Naive thymus-derived CD8-positive, alpha-beta T cell (primary cell): ENCODE measurements at places on chromosomes 12 and 14.

- DNase-seq = peak; percentile 18
These were observed 23.9 kb downstream of the DIO3 start for GRCh38 chr14:101585211-101585610.

- DNase-seq = peak; percentile 34
These were observed 215.7 kb upstream of the CRY1 start for GRCh38 chr12:107309020-107309419.

DNA sequence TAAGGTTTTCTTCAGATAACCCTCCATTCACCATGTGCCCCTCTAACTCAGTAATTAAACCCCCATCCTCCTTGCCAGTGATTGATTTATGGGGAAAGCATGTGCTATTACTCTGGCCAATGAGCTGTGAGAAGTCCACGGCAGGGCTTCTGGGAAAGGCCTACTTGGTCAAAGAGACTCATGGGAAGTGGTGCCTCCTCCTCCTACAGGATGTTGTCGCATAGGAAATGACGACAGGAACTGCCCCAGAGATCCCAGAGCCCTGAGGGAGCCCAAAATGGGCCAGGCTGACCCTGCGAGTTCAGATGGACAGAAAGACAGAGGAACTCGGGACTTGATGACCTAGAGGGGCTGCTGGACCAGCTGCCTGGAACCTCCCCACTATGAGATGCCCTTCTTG lies 938.1 kb upstream of the TMEM132C start:
- DNase-seq = no peak

DNA sequence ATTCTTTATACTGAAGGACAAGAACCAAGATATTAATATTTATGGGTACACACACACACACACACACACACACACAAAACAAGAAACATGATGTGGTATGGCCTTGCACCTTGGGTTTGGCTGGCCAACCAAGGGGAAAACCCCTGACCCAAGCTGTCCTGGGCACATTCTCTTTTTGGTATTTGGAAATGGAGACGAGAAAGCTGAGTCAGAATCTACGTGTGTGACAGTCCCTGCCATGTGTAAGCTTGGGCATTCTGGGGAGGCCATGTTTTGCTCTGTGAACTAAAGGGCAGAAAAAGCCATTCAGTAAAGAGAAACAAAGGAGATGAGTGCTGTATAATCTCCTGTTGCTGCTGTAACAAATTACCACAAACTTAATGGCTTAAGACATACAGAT lies 35.6 kb downstream of the PTGER2 start:
- no peak for DNase-seq

GRCh38 chr12:49228653-49229052 lies 36.2 kb upstream of the TUBA1C start:
- DNase-seq = no peak

DNA sequence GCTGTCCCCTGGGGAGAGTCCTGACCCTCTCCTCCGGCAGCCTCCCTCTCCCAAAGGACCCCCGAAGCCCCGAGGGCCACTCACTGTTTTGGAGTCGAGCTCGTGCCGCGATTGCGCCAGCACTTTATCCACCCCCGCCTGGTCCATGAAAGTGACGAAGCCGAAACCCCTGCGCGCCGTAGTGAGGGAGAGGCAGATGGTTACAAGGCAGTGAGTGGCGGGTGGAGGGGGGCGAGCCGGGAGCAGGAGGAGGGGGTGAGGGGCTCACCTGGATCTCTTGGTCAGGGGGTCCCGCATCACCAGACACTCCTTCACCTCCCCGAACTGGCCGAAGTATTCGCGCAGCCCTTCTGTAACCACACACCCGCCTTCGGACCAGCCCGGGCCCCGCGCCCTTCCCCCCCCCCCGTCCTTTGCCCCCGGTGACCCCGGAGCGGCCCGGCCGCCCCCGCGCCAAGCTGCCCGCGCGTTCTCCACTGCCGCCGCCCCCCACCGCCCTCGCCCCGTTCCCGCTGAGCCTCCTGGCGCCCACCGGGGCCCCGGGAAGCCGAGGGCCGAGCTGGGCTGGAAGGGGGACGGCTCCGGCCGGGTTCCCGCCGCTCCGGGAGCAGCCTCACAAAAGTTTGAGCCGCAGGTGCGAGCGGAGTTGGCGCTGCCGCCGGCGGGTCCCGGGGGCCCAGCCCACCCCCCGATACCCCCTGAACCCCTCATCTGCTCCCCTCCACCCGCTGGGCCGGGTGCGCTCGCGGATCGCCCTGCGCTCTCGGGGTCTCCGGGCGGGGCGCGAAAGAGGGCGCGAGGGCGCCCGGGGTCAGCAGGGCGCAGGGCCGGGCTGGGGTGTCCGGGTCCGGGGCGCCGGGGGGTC lies 808 bp downstream of the MSI1 start:
- DNase-seq = no peak

- DNase-seq = no peak
These were observed 4.0 kb upstream of the C1R start for GRCh38 chr12:7096006-7096932.

DNA sequence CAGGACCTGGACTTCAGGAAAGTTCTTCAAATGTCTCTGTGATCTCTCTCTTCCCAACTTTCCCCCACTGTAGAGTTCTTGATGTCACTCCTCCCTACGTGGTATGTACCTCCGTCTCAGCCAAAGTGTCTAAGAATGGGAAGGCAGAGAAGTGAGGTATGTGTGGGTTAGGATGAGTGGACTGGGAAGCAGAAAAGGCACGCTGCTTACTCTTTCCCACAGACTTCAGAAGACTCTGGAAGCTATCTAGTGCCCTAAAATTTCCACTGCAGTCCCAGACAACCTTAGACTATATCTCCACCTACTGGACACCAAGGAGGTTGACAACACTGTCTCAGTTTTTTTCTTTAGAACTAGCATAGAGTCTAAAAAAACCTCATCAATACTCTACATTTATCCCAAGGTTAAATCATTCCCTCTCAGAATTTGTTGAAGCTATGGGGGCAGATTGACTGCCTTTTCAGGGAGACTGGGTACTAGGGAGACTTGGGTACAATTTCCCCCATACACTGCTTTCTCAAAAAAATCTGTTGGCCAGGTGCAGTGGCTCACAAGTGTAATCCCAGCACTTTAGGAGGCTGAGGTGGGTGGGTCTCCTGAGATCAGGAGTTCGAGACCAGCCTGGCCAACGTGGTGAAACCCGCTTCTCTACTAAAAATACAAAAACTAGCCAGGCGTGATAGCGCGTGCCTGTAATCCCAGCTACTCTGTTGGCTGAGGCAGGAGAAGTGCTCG lies 20.6 kb upstream of the ITGA5 start:
- no peak for DNase-seq

DNA sequence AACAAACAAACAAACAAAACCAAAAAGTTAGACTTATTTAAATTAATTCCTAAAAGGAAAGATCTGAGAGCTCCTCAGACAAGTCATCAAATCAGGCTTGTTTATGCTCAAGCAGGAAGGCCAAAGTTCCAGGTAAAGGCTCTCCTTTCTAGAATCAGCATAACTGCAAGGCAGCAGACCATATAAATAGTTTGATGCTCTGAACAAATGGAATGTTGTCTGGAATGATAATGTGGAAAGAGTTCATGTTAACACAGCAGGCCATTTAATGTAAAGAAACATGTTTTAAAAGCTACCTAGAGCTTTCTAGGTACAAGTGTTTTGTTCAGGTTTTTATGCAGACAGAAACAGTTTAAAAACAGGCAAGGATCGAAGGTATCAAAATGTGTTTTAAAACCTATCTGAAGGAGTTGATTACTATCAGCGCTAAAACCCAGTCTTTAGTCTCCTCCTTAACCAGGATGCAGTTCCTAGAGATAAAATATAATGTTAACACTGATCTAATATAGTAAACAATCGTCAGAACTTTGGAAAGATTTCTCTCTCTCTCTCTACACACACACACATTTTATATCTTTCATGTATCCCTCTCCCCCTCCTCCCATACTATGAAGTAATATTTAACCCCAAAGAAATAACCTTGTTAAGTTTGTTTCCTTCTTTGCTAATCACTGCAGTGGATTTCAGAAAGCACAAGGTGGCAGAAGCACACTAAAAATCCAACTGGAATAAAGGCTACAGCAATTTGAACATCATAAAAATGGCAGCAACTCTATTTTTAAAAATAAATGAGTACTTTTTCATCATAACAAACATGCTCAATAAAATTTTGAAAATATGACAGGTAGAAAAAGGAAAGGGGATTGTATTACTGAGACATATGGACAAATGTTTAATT lies 135.5 kb downstream of the PAWR start:
- no peak for DNase-seq

- no peak for DNase-seq
These were observed 12.0 kb downstream of the ADGRD1 start for GRCh38 chr12:130965668-130966067.

- no peak for DNase-seq
These were observed 28.4 kb downstream of the NFYB start for GRCh38 chr12:104109446-104110271.

- peak; percentile 68 for DNase-seq
These were observed 25.7 kb downstream of the FGF23 start for GRCh38 chr12:4353785-4354208.

- DNase-seq = no peak
These were observed 78.7 kb downstream of the FZD10 start for GRCh38 chr12:130240831-130241590.

GRCh38 chr12:27076928-27077327 lies 5.5 kb downstream of the C12orf71 start:
- no peak for DNase-seq

DNA sequence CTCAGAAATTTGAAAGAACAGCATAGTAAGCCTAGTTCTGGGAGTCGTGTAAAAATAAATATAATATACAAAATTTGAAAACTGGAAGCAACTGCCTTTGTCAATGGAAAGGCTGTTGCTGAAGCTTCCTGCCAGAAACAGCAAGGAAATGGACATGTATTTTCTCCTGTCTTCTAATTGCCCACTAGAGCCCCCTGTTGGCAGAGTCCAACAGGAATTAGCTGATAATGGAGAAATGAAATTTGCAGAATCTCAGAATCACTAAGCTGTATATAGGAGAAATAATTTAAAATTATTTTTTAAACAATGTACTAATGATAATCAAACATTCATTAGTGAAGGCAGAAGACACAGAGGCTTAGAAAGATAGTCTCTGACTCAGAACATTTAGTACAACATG lies 414.8 kb downstream of the SLC6A15 start:
- no peak for DNase-seq

DNA sequence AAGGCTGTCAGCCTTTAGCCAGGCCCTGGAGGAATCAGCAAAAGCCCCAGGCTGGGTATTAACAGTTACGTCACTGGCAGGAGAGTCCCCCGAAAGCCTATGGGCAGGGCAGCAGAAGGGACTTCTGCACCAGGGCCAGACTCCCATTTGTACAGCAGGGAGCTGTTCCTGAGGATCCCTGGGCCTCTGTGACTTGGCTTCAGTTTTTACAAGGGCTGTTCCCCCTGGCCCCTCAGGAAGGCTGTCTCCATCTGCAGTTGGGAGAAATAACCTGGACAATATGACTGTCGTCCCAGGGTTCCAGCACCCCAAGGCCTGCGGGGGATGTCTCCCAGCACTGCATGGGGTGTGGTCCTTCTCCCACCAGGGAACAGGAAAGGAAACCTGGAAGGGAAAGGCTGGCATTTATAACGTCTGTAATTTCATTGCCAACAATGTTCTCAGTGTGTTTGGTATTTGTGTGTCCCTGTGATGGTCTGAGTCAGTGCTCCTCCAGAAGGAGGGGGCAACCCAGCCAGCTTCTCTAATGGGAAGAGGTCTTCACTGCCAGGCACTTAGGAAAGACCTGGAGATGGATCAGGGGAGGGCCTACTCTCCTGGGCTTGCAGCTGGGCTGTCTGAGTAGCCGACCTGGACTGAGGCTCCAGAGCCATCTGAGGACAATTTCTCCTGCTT lies 42.4 kb downstream of the ERH start:
- no peak for DNase-seq

GRCh38 chr14:29627137-29627536 lies 300.5 kb downstream of the PRKD1 start:
- DNase-seq = no peak

DNA sequence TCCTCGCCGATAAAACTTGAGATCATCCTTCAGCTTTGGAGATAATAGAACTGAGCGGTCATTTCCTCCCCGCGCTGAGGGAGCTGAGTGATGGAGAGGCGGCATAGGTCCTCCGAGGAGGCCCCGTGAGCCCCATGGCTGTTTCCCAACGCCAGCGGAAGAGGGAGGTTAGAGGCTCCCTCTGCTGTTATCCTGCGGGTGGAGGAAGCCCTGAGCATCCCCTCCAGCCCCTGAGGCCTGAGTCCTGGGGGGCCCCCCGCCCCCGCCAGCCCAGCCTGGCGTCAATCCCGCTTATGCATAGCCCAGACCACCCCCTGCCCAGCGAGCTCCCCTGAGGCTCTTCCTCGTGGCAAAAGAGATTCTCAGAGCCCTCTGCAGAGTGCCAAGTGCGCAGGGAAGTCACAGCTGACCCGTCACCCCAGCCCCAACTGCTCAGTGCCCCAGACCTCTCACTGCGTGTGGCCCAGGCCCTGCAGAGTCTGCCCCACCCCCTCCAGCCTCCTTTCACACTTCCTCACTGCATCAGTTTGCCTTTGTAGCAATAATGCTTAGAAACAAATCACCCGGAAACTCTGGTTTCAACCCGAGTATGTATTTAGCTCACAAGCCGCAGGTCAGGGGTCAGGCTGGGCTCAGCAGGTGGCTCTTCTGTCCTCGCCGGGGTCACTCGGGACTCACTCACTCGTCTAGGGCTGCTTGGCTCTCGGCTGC lies 44.7 kb upstream of the GALNT9 start:
- DNase-seq = no peak

DNA sequence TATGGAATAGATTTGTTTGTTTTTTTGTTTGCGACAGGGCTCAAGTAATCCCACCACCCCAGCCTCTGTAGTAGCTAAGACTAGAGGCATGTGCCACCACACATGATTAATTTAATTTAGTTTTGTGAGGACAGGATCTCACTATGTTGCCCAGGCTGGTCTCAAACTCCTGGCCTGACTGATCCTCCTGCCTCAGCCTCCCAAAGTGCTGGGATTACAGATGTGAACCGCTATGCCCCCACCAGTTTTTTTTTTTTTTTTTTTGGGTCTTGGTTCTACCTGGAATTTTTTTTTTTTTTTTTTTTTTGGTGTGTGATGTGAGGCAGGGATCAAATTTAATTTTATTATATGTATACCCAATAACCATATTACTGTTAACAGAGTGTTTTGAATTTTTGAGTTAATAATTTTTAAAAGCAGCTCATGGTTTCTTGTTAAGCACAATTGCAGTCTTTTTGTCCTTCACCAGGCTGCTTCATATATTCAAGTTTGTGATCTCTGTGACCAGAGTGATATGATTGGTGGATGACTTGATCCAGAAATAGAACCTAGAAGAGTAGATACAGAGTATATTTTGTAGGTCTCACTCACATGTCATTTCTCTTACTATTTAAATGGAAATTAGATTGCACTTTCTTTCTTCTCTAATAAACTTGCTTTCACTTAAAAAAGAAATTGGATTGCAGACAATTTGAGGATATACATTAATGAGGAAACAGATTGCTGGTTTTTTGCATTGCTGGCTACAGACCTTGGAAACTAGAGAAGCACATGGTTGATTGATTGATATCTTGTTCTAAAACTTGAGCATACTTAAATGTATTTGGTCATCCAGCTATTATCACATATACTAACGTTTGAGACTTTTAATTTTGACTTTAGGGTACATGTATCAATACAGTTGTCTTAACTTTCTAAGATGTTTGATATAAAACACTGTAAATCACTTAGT lies 13.2 kb downstream of the ADIPOR2 start:
- DNase-seq = no peak
